ENCODE measurements at places on chromosomes 11 and 22. TPM values are rescaled to one million over a fixed set of nuclear protein-coding genes. Genes with fewer than 3 reads are reported as not detected.
A peak's percentile ranks its signal among the peaks of the same experiment; 100 is the strongest.

Gene PLAAT2
- total RNA-seq = not detected

DNA sequence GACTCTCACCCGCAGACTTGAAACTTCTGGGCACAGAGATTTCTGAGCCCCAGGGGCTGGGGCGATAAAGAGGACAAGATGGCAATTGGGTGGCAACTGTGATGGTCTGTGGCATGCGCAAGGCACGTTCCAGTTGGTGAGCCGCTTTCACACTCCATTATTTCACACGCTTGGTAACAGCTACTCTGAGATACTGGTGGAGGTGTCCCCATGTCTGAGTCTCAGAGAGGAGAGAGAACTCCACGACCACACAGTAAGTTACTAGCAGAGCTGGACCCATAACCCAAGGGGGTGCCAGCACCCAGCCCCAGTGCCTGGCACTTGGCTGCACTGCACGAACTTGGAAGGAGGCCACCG, 6.0 kb upstream of the KCNJ4 start:
- no peak for DNase-seq

DNA sequence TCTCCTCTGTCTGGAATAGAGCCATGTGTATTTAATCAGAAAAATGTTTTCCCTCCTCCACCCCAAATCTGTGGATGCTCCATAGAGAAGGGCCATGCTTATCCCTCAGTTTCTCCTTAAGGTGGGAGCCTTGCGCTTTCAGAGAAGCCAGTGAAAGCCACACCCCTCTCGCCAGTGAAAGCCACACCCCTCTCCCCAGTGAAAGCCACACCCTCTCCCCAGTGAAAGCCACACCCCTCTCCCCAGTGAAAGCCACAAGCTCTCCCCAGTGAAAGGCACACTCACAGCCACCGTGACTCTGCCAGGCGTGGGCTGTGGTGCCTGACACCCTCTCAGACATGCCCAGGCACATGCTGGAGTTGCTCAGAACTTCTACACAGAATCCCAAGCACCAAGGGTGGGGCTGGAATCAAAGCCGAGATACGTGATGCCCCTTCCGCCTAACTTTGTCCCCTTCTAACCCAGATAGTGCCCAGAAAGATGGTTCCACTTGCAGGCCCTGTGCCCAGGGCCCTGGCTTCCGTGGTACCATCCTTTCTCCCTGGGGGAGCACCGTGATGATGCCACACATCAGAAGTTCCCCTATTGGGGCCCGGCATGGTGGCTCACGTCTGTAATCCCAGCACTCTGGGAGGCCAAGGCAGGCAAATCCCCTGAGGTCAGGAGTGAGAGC, 16.5 kb upstream of the PRR5 start:
- DNase-seq = no peak

Gene APOL5
- total RNA-seq = 0.45 TPM

Gene FHIP1B
- 14.3 TPM for total RNA-seq

Gene ANGPTL5
- total RNA-seq = 0.15 TPM

DNA sequence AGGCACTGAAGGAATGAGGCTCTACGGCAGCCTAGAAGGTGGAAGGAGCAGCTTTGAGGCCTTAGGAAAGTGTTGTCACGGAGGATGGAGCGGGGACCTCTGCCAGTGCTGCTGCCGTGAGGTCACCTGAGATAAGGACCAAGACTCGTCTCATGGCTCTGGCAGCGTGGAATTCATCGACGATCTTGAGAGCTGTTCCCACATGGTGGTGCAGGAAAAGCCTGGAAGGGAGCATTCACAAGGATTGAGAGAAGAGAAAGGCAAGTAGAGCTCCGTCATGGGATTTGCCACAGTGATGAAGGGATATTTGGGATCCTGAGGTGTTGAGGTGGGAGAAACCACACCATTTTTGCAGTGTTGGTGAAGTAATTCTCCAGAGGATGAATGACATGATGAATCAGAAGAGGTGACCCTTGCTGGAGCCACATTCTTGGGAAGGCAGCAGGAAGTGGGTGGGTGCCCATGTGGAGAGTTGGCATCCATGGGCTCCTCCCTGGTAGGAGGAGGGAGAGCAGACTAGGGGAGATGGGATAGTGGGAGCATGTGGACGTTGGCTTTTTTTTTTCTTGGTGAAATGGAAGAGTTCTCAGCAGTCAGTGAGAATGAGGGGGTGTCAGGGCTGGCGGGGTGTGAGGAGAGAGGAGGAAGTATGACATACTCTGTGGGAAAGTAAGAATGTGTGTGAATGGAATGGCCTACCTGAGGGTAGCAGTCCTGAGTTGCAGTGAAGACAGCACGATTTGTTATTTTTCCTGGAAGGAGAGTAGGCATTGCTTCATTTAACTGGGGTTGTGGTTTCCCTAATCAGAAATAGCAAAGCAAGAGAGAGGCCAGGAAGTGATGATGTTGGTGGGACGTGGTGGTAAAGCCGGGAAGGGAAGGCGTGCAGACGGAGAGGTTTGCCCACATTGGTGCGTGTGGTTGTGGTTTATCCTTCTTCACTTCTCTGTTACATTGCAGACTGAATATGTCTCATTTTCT, 11.1 kb downstream of the PPP6R3 start:
- no peak for DNase-seq

Gene RAB39A
- 0.45 TPM for total RNA-seq

- DNase-seq = no peak
Observed at GRCh38 chr11:96237766-96238266, 105.2 kb downstream of the MAML2 start.

DNA sequence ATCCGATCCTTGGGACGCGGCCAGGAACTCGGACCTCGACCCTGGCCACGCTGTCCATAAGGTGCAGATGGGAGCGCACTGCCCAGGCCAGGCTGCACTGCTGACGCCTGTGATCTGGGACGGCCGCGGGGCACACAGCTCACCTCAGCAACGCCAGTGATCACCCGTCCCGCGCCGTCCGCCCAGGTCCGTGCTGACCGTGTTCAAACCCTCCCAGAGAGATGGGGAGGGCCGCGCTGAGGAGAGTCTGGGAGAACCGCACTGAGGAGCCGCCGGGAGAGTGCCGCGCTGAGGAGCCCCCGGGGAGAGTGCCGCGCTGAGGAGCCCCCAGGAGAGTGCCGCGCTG, 636 bp downstream of the KCNQ1OT1 start:
- DNase-seq = no peak

DNA sequence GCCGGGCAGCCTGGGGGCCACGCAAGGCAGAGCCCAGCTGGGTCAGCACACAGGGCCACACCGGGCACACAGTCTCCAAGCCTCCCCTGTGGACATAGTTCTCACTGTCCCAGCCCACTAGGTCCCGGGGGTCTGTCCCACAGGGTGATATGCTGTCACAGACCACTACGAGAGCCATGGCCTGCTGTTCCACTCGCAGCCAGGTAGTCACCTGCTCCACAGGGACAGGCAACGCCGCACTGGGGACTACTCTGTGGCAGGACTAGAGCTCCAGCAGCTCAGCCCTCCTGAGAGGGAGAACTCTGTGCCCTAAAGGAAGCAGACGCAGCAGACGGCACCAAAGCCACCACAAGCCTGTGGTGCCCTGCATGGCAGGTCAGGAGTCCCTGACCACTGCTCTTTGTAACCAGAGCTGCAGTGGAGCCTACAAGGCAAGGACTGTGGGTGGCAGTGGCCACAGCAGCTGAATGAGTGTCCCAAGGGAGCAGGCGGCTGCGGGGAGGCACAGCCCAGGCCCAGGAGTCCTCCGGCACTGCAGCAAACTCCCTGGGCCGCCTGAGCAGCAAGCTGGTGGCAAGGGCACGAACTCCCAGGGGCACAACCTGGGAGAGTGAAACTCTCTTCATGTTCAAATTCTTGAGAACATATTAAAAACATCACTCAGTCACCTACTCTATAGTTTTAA, 171.2 kb upstream of the GRK3 start:
- DNase-seq = peak; percentile 34

DNA sequence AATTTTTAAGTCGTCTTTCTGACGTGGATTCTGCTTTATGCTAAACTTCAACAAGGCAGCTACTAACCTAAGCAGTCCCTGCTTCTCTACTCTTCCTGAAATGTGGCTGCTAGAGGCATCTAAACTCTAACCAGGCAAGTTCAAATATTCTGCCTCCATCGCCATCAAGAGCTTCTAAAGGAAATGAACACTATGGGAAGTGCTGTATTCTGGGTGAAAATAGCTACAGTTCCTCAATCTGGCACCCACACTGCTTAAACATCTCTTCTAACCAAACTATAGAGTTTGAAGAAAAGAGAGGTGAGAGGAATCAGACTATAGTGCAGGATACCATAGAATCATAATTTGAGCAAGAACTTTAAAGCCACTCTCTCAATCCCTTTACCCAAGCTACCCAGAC, 6.3 kb downstream of the NRIP3 start:
- DNase-seq = no peak

Gene TP53I11
- total RNA-seq = 16.5 TPM

GRCh38 chr11:126991596-126991995, 9.0 kb downstream of the KIRREL3 start:
- DNase-seq = no peak

Gene SPA17
- total RNA-seq = 1.1 TPM

Gene GAB4
- not detected for total RNA-seq

GRCh38 chr11:108929241-108929640, 264.4 kb downstream of the DDX10 start:
- no peak for DNase-seq

Data from psoas muscle (tissue), 8 donors.